ENCODE measurements at places on chromosomes 1 and 21.
A peak's percentile ranks its signal among the peaks of the same experiment; 100 is the strongest.

DNA sequence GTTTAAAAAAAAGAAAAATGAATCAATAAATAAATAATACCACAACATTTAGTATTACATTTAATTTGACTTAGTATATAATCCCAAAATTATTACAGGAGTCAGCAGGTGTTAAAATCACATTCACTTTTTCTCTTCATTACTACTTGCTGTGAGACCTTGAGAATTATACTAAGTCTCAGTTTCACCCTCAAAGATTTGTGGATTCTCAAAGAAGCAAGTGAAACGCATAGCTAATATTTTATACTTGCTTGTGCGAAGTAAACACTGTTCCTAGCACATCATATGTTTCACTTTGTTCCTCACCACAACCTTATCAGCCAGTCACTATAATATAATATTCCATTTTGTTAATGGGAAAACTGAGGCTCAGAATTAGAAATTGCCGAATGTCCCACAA lies 4.0 kb downstream of the CLCA1 start:
- no peak for DNase-seq

GRCh38 chr1:168167806-168168205 lies 11.0 kb upstream of the TIPRL start:
- no peak for DNase-seq

GRCh38 chr1:35762141-35762540 lies 7.6 kb downstream of the CLSPN start:
- no peak for DNase-seq

GRCh38 chr1:164223378-164223777 lies 335.6 kb upstream of the PBX1 start:
- no peak for DNase-seq

- DNase-seq: no peak
Measured at GRCh38 chr1:229272164-229273158, 1.6 kb downstream of the RAB4A start.

- DNase-seq: no peak
Measured at GRCh38 chr1:30684881-30685795, 38.2 kb downstream of the MATN1 start.

- DNase-seq: no peak
Measured at GRCh38 chr1:116379674-116380498, 6.8 kb downstream of the ATP1A1 start.

GRCh38 chr1:240705579-240705978 lies 93.6 kb upstream of the GREM2 start:
- no peak for DNase-seq

- DNase-seq: no peak
Measured at GRCh38 chr1:112383759-112384370, 12.1 kb upstream of the CTTNBP2NL start.

DNA sequence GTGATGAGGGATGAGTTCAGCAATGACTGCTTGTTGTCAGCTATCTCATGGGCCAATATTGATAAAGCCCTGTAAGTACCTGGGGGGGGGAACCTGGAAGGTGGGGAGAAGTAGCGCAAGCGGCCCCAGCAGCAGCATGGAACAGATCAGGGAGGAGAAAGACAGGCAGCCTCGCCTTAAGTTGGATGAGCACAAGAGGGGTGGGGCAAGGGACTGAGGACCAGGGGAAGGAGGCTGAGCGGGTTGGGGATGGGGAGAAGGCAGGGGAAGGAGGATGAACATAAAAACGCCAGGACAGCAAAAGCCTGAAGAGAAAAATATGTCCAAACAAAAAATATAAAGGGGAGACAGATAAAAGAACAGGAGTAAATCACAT lies 70.6 kb downstream of the ALG14 start:
- DNase-seq: no peak

DNA sequence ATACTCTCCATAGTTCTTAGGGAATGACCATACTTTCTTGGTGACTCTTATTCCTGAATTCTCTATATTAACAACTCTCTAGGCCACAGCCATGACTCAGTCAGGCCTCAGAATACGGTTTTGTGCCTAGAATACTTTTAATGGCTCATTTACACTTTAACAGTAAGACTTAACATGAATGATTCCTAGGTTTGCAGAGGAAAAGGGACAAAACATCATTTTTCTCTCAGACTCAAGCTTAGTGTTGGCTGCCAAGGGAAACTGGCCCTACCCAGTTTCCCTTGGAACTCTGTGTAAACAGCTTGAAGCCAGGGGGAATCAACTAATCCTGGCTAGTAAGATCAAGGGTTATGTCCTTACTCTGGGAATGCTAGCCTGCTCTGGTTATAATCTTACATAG lies 164.9 kb upstream of the PKN2 start:
- DNase-seq: no peak

GRCh38 chr21:16455978-16456377 lies 726.2 kb downstream of the USP25 start:
- DNase-seq: no peak

DNA sequence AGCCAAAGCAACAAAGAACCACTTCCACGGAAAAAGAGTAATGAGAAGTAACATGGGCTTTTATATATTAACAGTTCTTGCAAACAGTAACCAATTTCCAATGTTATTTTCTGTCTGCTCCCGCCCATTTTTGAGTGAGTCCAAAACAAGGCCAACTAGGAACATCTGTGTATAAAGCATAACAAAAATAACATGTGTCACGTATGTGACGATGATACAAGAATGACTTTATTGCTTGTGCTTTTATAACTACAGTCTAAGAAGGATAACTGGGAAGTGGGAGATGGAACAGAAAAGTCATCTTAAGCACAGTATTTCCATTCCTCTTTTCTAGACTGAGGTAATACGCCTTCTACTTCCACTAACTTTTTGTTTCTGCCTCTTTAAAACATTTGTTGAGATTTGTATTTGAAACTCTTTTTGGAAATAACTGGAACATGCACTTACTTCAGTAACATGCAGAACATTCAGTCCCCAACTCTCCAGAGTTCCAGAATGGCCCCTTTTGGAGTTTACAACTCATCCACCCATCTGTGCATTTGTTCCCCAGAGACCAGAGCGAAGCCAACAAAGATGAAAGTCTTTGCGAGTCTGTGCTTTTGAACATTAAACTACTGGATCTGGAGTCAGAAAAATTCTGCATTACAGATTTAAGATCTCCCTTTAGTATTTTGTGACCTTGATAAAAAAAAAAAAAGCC lies 143.0 kb upstream of the ZRANB2 start:
- DNase-seq: no peak

DNA sequence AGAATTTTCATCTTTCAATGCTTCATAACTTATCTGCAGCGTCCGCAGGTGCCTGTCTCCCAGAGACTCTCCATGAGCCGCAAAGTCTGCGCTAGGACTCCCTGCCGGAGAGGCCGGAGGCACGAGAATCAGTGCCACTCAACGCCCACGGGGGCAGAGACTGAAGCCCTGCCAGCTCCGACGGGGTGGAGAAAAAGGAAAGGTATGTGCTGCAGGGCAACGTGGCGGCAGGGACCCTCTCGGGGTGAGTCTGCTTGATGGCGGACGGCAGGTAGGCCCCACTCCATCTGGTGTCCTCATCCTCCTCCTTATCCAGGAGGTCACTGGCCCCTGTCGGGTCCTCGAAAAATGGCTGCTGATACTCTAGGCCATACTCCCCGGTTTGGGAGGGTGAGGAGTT lies 21.9 kb upstream of the MRPS14 start:
- no peak for DNase-seq

GRCh38 chr1:203287109-203287893 lies 18.0 kb upstream of the BTG2 start:
- peak; percentile 63 for DNase-seq

DNA sequence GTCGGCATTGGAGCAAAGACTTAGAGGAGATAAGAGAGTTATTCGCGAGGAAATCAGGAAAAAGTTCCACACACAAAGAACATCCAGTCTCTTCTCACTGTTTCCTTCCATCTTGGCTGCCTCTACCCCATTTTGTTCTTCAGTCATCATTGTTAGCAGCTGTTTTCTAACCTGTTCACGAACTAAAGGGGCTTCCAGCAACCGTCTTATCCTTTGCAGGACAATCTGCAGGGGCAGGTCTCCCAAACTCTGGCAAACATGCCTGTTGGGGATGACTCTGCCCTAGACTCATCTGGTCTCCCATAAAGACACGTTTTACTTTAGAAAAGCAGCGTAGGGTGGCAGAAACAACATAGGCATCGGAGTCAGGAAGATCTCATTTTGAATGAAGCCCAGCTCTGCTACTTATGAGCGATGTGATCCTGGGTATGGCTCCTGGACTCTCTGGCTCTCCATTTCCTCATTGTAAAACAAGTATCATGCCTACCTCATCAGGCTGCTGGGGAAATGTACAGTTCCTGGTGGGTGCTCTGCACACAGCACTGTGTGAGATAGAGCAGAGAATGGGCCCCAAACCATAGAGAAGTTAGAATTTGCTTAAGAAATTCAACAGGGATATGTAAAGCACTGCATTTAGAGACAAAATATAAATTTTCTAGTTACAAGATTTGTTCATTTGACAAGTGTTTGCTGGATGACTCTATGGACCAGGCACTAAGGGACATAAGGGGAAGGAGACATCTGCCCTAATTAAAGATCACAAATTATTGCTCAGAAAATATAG lies 59.7 kb downstream of the MEF2D start:
- DNase-seq: no peak

GRCh38 chr1:32992489-32993323 lies 28.1 kb upstream of the RNF19B start:
- peak; percentile 98 for DNase-seq

- DNase-seq: peak; percentile 70
Measured at GRCh38 chr1:208207388-208208131, 36.6 kb downstream of the PLXNA2 start.

GRCh38 chr1:230286166-230286889 lies 139.8 kb downstream of the PGBD5 start:
- no peak for DNase-seq

- no peak for DNase-seq
Measured at GRCh38 chr1:178581351-178582303, 68.7 kb downstream of the TEX35 start.

DNA sequence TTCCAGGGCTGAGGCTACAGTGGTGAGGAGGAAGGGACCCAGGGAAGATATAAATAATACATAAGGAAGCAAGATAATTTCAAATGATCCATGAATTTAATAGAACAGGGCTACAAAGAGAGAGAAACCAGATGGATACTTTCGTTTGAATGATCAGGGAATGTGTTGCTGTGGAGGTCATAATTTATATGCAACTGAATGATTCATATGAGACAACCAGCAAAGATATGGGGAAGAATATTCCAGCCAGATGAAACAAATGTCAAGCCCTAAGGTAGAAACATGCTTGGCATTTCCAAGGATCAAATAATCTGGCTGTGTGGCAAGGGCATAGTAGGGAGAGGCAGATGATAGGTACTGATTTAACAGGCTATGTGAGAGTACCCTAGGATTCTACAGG lies 84.8 kb upstream of the ZC3H11B start:
- no peak for DNase-seq

DNA sequence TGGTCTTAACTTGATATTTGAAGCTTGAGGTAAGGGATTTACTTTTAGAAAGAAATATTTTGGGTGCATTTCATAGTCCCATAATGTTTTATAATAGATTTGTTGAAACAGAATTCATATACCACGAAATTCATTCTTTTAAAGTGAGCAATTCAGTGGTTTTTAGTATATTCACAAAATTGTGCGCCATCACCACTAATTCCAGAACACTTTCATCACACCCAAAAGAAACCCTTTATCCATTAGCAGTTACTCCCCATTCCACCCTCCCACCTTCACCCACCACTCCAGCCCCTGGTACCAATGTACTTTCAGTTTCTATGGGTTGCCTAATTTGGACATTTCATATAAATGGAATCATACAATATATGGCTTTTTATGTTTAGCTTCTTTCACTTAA lies 38.9 kb upstream of the DMRTB1 start:
- DNase-seq: no peak

DNA sequence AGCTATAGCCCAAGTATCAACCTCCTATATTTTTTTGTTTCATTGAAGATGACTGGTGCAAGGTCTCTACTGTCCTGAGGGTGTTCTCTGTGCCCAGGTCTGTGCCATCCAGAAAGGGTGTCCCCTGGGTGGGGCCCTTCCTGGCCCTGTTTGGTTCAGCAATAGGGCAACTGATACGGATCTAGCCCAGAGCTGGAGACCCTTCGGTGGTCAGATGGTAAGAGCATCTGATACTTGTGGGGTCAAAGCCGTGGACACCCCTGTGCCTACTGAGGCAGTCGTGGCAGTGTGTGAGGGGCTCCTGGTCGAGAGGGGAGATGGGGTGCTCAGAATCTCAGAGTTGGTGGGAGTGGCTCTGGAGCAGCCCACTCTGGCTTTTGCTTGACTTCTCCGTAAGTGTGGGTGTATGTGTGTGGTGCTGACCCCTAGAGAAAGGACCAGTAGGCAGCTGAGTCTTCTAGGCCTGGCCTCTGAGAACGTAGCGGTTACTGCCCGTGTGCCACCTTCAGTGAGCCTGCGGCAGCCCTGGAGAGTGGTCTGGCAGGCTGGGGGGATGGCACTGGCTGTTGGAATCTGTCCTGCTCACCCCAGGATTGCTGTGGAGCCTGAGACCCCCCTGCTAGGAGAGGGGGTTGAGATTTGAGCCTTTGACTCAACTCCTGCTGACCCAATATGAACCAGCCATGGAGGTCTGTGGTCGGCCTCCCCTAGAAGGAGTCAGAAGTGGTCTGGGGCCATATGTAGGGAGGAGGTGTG lies 2.7 kb downstream of the AMPD2 start:
- no peak for DNase-seq

- DNase-seq: no peak
Measured at GRCh38 chr1:85059563-85059962, 11.3 kb upstream of the MCOLN3 start.

GRCh38 chr1:244424649-244425334 lies 26.9 kb downstream of the ADSS2 start:
- no peak for DNase-seq

GRCh38 chr21:46636181-46636512 lies 673 bp downstream of the PRMT2 start:
- DNase-seq: no peak

- DNase-seq: no peak
Measured at GRCh38 chr1:201436969-201437368, 15.4 kb upstream of the TNNI1 start.

GRCh38 chr1:36912365-36912865 lies 121.9 kb downstream of the GRIK3 start:
- no peak for DNase-seq

DNA sequence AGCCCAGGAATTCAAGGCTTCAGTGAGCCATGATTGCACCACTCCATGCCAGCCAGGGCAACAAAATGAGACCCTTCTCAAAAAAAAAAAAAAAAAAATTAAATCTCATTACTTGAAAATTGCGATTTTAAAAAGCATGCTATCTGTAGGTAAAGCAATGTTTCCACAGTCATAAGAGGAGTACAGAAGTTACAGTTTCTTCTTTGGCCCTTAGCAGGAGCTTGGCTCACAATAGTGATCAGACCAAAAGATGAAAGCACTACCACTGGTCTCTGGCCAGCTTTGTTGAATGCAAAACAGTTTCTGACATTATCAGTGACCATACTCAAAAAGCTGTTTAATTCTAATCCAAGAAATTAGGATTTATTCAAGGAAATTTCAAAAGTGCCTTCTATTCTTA lies 31.2 kb downstream of the VAV3 start:
- no peak for DNase-seq

GRCh38 chr1:227887697-227888403 lies 59.9 kb downstream of the WNT9A start:
- DNase-seq: no peak

- no peak for DNase-seq
Measured at GRCh38 chr1:118894836-118895235, 93.3 kb downstream of the TBX15 start.

Measured in H4 (cell line).